GM12878 (cell line): ENCODE measurements at places on chromosomes 3 and 15. TPM values are rescaled to one million over a fixed set of nuclear protein-coding genes. Genes with fewer than 3 reads are reported as not detected.
A peak's percentile ranks its signal among the peaks of the same experiment; 100 is the strongest.

DNA sequence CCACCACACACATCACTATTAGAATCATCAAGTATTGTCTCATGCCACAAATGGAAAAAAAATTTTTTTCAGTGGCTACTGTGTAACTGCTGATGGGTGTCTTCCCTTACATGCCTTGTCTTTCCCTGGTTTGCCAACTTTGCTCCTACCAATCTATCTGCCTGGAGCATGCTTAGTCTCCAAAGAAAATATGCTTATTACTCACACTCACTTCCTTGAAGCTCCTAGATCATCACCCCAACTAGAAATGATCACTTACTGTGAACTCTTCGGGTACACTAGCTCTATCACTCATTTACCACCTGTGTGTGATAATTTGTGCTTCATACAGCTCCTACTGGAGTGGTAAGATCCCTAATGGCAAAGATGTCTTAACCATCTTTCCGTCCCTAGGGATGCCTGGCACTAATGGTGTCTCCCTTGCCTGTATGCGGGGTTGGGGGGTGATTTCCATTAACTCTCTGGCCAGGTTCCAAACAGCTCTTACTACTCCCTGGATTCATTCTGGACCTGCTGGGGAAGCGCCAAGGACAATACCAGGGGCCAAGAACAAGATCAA lies 799 bp downstream of the VPS33B start:
- H3K4me1 ChIP-seq: peaks cover 3% of the 10 kb centered on the region; the same call in 1 of the 2 replicates
- peaks cover 2% of the 10 kb centered on the region for H3K36me3 ChIP-seq
- H3K4me3 ChIP-seq: peak overlapping the region; percentile 93
- no peaks in the 10 kb centered on the region for H3K27me3 ChIP-seq
- DNase-seq: no peak

GRCh38 chr3:194928227-194928626 lies 242.5 kb downstream of the FAM43A start:
- no peak overlapping the region for H3K27ac ChIP-seq
- no peak overlapping the region for H3K4me3 ChIP-seq
- no peak for DNase-seq
- no peaks in the 10 kb centered on the region for H3K36me3 ChIP-seq

GRCh38 chr3:34219556-34219955 lies 421.1 kb downstream of the PDCD6IP start:
- no peaks in the 10 kb centered on the region for H3K27me3 ChIP-seq
- H3K36me3 ChIP-seq: no peaks in the 10 kb centered on the region
- no peak overlapping the region for H3K4me3 ChIP-seq
- DNase-seq: no peak

- H3K36me3 ChIP-seq: no peaks in the 10 kb centered on the region
- H3K4me1 ChIP-seq: peaks cover 30% of the 10 kb centered on the region
- peak; percentile 71 for DNase-seq
- H3K27me3 ChIP-seq: no peaks in the 10 kb centered on the region
- H3K4me3 ChIP-seq: no peak overlapping the region
These were observed 79.6 kb downstream of the TP63 start for GRCh38 chr3:189710620-189711402.

Gene APPL1
- total RNA-seq: 35.2 and 39.5 TPM in 2 replicates

Gene LSAMP
- total RNA-seq: 4.0 and 7.2 TPM in 2 replicates
